ENCODE measurements at places on chromosomes 16 and 17.

DNA sequence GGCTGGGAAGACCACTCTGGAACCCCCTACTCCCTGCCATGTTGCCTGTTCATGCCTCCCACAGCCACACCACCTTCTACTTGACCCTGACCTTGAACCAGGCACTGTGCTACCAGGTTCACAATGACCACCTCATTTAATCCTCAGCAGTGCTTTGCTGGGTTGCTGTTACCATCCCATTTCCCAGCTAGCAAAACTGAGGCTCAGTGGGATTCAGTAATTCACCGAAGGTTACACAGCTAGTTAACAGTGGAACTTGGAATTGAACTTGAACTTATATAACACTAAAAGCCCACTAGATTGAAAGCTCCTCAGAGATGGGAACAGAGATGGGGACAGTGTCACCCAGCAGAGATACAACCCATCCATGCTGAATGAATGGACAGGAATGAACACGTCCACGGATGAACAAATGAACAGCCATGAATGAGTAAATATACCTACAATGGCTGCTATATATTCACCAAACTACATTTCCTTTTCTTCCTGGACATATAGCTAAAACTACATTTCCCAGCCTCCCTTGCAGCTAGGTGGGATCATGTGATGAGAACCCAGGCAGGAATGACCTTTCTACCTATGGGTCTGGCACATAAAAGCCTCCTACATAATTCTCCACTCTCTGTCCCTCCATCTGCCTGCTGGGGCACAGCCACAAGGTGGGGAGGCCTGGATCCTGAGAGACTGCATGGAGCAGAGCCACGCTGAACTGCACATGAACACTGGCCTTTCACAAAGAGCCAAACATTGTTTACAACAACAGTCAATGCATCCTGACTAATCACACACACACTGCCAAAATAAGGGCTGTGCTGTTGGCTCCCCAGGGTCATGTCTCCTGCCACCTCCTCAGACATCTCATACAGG lies 94.8 kb downstream of the RMI2 start:
- DNase-seq: no peak

DNA sequence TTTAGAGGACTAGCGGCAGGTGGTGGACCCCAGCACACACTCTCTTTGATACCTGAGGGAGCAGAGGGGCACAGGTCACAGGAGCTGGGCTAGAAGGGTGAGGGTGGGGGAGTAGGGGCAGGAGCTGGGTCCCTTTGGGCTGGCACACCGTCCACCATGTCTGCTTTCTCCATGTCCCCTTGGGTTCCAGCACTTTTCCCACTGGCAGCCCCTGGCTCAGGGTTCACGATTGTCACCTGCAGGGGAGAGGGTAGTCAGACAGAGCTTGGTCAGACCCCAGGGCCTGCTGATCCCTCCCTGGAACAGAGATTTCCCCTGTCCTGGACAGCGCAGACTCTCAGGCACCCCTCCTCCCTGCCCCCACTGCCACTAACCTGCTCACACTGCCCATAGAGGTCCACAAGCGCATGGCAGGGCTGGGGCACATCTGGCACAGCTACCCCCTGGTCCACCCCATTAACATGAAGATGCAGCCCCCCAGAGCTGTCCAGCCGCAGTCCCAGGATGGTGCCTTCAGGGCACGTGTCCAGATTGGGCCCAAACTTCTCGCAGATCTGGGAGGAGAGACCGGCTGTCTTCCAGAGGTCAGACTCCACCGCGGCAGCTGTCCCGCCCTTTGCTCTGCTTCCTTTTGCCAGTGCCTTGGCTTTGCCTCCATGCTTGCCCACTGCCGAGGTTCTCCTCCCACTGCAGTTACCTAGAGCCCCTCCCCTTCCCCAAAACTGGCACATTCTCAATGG lies 3.1 kb upstream of the GPS2 start:
- DNase-seq: no peak

- DNase-seq: no peak
Observed at GRCh38 chr17:73760439-73760758, 116.2 kb upstream of the SDK2 start.

DNA sequence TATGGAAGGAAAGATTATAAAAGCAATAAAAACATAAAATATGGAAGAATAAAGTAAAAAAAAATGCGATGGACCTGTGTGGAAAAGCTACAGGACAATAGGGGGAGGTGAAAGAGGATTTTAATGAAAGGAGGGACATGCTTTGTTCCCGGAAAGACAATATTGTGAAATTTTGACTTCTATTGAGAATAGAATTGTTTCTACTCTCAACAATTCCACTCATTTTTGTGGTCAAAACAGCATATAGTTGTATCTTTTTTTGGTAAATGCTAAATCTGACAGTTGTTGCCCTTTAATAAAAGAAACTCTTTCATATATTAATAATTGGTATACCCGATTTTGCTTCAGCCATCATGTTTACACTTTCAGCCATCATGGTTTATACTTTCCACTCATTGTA lies 22.9 kb upstream of the APPBP2 start:
- no peak for DNase-seq

DNA sequence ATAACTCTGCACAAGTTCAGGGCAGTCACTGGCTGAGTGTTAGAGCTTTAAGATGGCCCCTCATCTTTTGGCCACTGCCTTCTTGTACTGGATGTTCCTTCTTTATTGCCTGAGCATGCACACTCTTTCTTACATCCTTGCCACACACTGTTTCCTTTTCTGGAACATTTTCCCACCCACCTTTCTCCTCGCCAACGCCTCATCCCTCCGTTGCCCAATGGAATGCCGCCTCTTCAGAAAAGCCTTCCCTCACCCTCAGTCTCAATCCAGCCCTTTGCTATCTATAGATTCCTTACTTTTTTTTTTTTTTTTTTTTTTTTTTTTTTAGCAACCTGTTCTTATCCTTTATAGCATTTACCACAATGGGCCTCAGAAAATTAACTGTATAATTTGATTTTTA lies 47.9 kb upstream of the RBFOX1 start:
- DNase-seq: no peak

- DNase-seq: no peak
Observed at GRCh38 chr16:55391760-55392375, 67.9 kb downstream of the IRX6 start.

DNA sequence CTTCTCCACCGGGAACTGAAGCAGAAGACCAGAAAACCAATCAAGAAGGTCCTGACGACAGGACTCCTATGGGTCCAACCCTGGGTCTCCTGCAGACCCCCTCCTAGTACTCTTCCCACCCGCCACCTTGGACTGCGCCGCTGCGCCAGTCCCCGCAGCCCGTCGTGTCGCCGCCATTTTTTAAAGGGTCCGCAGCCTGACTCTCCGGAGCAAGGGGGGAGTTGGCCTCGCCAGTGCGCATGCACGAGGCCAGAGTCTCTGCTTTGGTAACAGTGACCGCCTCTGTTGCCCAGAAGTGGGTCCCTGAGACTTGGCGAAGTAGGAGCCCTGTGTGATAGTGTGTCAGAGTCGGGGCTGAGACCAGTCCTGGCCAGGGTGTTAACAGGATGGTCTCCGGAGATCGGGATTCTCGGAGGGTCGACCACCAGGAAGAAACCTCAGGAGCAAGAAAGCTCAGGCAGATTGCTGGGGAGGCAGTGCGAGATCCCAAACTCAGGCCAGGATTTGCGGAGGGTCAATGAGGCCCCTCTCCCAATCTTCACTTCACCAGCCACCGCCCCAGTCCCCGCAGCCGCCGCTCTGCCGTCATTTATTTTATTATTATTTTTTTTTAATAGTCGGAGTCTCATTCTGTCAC lies 612.5 kb downstream of the KCNJ18 start:
- no peak for DNase-seq

DNA sequence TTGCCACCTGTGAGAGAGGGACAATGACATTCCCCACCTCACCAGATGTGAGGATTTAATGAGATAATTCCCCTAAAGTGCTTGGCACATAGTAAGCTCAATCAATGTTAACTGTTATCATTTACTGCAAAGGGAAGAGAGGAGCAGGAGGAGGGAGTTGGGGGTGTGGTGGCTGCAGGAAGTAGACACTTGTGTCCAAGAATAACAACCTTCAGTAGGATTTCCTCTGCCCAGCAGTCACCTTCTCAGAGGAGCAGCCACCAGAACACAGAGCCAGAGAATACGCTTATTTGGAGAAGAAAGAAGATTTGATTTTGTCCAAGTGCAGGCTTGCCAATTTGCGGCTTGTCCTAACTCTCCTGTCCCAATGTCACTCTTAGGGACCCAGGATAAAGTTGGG lies 10.2 kb downstream of the CBX4 start:
- DNase-seq: no peak

- DNase-seq: no peak
Observed at GRCh38 chr16:77207030-77207429, 7.8 kb downstream of the SYCE1L start.

DNA sequence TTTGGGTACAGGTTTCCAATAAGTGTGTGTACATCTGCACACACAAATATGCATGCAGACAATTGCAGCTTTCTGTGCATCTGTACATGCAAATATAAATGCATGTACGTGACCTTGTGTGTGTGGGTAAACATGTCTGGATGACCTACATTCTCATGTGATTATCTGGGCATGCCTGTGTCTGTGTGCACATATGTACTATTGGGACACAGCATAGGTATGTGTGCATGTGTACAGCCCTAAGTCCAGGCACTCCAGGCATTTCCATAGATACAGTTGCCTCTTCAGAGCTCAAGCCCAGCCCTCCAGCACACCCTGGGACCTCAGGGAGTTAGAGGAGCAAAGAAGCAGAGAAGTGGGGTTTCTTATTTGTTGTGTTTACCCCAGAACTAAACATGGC lies 7.1 kb upstream of the GP2 start:
- no peak for DNase-seq

- DNase-seq: no peak
Observed at GRCh38 chr16:87733190-87733589, 32.6 kb downstream of the KLHDC4 start.

DNA sequence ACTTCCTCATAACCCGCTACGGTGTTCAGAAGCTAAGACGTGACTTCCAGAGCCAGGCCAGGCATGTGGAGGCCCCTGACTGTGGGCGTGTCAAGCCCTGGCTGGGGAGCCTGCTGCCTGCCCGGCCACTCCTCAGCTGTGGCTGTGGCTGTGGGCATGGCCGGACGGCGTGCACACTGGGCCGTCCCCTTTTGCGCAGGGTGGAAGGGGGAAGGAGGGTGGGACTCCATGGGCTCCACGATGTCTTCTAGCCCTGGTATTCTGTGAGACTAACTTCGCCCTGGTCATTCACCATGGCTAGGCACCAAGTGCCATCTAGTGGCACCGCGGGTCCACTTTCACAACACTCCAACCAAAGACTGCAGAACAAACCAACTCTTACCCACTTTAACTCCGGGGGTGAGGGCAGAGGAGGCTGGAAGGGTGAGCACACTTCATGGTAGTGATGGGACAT lies 67.9 kb downstream of the N4BP1 start:
- no peak for DNase-seq

GRCh38 chr17:2830678-2831077 lies 34.4 kb downstream of the RAP1GAP2 start:
- no peak for DNase-seq

- no peak for DNase-seq
Observed at GRCh38 chr16:71966932-71967331, 33.3 kb downstream of the PKD1L3 start.

- DNase-seq: no peak
Observed at GRCh38 chr16:19972111-19972510, 87.5 kb upstream of the GPRC5B start.

DNA sequence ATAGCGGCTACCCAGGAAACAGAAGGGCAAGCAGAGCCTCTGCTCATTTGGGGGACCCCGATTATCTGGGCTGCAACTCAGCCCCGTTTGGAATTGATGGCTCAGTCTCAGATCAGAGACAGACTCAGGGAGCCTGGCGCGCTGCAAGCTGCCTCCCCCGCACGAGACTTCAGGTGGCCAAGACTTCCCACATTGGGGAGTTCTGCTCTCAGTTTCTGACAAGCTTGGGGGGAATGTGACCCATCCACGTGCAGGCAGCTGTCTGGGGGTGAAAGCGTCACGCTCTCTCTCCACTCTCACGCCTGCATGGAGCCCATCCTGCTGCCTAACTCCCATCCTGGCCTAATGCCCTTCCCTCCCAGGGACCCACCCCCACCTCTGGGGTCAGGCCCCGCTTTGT lies 157.6 kb upstream of the GSE1 start:
- no peak for DNase-seq

GRCh38 chr16:12256921-12257320 lies 280.4 kb downstream of the SNX29 start:
- DNase-seq: no peak

- DNase-seq: no peak
Observed at GRCh38 chr16:88634994-88635670, 3.2 kb upstream of the IL17C start.

DNA sequence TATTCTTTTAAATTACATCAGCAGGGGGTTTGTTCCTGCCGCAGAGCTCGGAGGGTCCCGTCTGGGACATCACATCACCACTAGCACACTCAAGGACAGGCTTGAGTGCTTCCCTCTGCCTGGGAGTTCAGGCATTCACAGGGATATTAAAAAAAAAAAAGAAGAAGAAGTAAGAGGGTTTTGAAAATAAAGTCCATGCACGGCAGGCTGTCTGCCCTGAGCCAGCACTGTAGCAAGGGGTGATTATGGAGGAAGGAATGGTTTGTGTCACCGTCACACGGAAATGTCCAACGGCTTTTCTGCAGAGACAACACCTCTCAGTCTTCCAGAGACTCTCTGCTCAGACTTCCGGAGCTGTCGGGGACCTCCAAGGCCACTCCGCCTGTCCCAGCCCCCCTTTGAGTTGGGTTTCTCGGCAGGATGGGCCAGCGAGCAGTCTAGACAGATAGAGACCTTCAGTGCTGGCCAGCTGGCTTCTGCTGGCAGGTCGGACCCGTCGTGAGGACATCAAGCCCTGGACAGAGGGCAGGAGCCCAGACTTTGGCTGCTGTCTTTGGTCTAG lies 33.6 kb downstream of the MEOX1 start:
- no peak for DNase-seq

Data from omental fat pad (tissue), 4 donors.